ENCODE measurements at places on chromosomes 1 and 21.

GRCh38 chr1:31161571-31161970 lies 78.1 kb downstream of the NKAIN1 start:
- DNase-seq, result no peak

- no peak for DNase-seq
Measured at GRCh38 chr1:22680726-22681125, 27.7 kb downstream of the C1QB start.

DNA sequence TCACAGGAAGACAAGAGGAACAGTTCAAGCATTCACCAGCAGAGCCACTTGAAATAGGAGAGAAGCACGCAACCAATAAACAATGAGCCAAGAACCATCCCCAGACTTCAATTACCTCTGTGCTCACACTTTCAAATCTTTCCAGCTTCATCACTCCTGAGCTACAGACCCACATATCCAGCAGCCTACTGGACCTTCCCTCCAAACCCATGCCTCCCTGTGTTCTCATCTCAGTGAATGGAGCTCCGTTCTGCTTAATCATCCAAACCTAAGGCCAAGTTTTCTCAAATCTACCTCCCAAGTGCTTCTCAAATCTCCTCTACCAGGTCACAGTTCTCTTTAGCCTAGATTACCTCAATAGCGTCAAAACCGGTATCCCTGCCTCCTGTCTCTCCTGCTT lies 3.7 kb downstream of the PEF1 start:
- DNase-seq, result no peak

DNA sequence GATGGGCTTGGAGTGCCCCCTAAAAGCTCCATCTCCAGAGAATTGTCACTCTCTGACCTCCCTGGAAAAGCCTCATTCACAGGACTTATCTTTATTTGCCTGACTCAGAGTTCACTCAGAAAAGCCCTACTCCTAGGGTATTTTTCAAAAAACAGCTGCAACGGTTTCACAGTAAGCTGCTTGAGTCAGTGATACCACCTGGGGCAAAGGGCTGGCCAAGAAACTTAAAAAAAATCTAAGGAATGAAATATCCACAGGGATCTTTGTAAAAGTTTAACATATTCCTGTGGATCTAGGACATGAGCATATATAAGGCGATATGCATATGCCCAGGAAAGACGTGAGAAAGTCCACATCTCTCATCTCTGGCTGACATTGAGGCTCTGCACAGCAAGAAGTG lies 33.8 kb upstream of the TSPAN2 start:
- DNase-seq, result no peak

Measured in A172 (cell line).